ENCODE measurements at places on chromosomes 7 and 10. TPM values are rescaled to one million over a fixed set of nuclear protein-coding genes. Genes with fewer than 3 reads are reported as not detected.

Gene AZGP1
- not detected for total RNA-seq

Gene BZW2
- 66.1 TPM for total RNA-seq

Gene C10orf67
- under 0.01 TPM for total RNA-seq

Gene GSTO2
- 1.0 TPM for total RNA-seq

Gene HDAC9
- total RNA-seq: 7.6 TPM

Gene PGAM2
- not detected for total RNA-seq

Gene UNCX
- not detected for total RNA-seq

Gene AMPH
- total RNA-seq: not detected

Gene ADAM12
- total RNA-seq: 0.54 TPM

Gene FAM25C
- total RNA-seq: not detected

Gene AFAP1L2
- 0.17 TPM for total RNA-seq

Gene CALHM3
- not detected for total RNA-seq

Gene HSPA12A
- total RNA-seq: 1.3 TPM

Gene BLNK
- total RNA-seq: not detected

Gene PLXDC2
- total RNA-seq: 10.2 TPM

Gene MYH16
- total RNA-seq: not detected

Gene SFTPA2
- total RNA-seq: not detected

Gene ZNF488
- not detected for total RNA-seq

Gene COL17A1
- total RNA-seq: under 0.01 TPM

All from dermis lymphatic vessel endothelial cell (primary cell).